Left renal pelvis (tissue), 4 donors: ENCODE measurements at places on chromosomes 12 and 14.
A peak's percentile ranks its signal among the peaks of the same experiment; 100 is the strongest.

- peak; percentile 74 for DNase-seq
Observed at GRCh38 chr14:36604757-36605505, 22.5 kb upstream of the NKX2-8 start.

DNA sequence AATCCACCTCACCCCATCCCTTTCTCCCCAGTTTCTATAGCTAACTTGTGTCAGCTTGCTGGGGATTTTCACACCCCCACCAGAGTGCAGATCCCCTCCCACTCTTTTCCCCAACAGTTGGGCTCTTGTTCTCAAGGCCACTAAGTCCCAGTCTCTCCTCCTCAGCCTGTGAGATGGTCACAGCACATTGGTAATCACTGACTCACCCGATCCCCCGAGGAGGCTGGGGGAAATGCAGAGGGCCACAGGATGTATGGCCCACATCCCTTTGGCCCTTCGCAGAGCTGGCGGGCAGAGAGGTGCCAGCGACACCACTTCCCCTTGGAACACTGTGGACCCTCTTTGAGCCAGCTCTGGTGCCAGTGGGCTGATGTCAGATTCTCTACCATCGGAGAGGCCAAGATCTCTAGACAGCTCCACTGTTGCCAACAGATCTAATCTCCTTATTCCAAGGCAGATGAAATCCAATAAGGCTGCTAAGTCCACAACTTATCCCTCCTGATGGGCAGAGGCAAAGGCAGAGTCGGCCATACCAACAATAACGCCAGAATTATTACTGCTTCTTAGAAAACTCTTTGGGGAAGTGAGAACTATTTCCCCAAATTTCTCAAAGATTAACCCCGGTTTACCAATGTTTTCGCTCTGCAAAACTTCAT lies 1.6 kb downstream of the FMNL3 start:
- DNase-seq, result no peak

GRCh38 chr12:22974865-22975264 lies 349.9 kb downstream of the ETNK1 start:
- no peak for DNase-seq

DNA sequence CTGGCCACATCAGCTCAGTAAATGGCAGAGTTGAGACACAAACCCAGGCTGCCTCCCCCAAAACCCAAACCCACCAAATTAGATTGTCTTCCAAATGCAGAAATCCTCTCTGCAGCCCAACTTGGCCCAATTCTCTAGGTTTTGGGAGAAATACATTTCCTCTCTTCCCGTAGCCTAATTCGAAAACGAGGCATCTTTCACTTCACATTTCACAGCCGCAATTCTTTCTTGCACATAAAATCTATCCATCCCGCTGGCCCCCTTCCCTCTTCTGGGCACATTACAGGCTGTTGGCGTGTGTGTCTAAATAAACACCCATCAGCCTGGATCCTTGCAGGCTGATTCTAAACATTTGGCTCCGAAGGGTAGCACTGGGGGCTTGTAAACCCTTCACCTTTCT lies 83.8 kb upstream of the VRK1 start:
- no peak for DNase-seq

DNA sequence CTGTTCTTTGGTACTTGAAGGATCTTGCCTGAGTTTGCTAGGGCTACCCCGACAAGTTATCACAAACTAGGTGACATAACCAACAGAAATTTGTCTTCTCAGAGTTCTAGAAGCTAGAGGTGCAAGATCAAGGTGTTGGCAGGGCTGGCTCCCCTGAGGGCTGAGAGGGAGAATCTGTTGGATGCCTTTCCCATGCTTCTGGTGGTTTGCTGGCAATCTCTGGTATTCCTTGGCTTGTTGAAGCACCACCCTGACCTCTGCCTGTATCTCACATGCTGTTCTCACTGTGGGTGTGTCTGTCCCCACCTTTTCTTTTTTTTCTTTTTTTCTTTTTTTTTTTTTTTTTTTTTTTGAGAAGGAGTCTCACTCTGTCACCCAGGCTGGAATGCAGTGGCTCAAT lies 81.2 kb downstream of the VCPKMT start:
- no peak for DNase-seq

DNA sequence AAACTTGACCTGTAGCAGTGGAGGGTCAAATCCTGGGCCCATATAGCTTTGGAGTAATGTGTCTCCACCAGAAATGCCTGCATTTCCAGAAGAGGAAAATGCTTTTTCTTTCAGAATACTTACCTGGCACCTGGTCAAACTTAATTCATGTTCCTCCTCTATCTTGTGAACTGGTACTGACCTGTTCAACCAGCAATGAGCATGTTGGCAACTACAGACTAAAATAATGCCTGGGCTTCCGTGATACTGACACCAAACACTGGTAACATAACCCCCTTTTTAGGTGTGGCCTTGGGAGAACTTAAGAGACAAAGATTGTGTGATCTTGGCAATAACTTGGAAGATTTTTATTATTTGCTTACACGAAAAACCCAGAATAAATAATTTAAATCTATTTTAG lies 23.8 kb upstream of the MGST1 start:
- no peak for DNase-seq

DNA sequence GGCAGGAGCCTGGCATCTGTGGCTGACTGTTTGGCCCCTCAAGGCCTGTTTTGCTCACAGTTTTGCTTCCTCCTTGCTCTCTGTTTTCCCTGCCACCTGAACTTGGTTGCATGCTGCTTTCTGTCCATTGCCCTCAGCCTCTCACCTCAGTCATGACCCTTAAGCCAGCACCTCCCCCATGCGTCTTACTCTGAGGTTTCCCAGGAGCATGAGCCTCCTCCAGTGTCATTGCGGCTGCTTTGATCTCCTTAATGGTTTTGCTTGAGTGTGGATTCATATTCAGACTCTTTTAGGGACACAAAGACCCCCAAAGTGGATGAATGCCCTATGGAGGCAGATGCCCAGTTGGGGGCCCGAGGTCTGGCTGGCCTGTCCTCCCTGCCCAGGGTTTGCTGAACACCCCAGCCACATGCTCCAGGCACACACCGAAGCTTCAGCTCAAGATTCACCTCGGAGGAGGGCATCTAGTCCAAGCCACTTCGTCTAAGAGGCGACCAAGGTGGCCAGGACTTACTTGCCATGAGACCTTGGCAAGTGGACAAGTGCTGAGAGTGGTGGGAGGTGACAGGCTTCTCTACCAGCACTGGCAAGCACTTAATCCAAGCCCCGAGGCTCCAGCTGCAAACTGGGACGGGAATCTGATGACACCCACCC lies 95.4 kb upstream of the DIO3 start:
- no peak for DNase-seq

- no peak for DNase-seq
Observed at GRCh38 chr12:23950775-23951451, 1.4 kb upstream of the SOX5 start.

GRCh38 chr12:104292872-104293794 lies 10.4 kb upstream of the EID3 start:
- DNase-seq, result no peak

- DNase-seq, result no peak
Observed at GRCh38 chr12:52903285-52903854, 1.5 kb downstream of the KRT8 start.

DNA sequence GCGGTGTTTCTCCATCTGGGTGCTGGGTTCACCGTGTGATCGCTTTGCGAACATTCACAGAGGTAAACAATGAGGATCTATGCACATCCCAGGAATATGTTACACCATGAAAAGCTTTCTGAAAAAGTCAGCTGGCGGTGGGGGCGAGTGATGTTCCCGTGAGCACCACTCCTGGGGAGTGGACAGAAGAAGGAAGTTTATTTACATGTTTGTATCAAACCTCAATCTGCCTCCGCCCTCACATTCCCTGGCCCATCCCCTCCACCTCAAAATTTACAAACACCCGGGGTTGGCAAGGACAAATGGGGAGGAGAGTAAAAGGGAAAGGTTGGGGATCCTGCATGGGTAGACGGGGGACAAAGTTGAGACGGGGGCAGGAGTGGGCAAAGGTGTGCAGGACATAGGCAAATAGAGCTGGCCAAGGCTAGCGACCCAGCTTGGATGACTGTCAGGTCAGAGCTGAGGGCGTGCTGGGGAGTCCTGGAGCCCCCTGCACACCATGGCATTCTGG lies 6.9 kb downstream of the TNFRSF1A start:
- no peak for DNase-seq

DNA sequence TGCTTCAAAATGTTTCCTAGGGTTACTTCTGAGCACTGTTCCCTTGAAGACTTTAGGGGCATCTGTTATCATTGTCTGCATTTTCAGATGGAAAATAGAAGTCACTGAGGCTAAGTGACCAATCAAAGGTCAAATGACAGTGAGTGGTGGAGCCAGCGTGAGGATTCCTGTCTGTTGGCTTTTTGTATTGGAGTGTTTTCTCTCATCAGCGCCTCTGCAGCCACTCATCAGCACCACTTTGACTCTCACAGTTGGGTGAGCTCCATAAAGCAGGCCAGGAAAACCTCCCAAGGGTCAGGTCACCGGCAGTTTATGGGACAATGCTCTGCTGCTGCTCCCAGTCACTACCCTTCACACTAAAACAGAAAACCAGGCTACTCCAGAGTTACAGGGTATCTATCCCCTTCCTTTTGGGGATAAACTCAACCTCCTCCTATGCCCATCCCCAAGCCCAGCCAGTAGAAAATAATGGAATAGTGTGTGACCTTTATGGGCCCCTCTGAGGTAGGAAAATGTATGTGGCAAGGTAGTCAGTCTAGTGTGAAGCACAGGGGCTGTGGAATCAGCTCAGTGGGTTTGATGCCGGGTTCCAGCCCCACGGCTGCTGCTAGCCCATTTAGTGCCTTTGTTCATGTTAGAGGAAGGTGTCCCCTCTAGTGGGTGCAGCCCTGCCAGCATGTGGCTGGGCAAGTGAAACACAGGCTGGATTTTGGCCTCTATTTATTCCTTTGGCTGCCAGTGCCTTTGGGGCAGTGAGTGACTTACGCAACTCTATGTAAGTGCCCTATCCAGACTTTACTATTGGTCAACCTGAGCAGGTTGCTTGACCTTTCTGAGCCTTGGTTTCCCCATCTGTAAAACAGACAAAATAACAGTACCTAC lies 133.8 kb upstream of the CPM start:
- DNase-seq, result no peak

DNA sequence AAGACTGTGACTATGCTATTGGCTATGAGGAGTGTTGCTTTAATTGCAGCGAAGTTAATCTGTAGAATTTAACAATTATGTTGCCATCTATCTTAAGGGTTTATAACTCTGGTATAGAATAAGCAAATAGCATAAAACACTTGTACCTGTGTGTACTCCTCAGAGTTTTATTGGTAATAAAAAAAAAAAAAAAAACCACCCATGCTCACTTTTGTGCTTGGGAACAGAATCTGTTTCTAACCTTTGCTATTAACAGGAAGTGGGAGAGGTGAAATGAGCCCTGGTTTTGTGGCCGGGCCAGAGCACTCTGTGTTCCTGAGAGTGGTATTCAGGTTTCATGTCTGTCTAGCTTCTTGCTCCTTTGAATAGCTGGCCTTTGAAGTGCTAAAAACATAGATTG lies 53.1 kb downstream of the PDE3A start:
- DNase-seq, result no peak

- no peak for DNase-seq
Observed at GRCh38 chr14:102849526-102850379, 72.5 kb downstream of the TRAF3 start.

- no peak for DNase-seq
Observed at GRCh38 chr14:31941487-31941886, 135.6 kb upstream of the ARHGAP5 start.

GRCh38 chr12:51187370-51187987 lies 14.5 kb upstream of the TFCP2 start:
- DNase-seq, result no peak

GRCh38 chr12:69459477-69459876 lies 10.7 kb upstream of the FRS2 start:
- DNase-seq, result no peak

- no peak for DNase-seq
Observed at GRCh38 chr12:63036216-63036973, 101.4 kb upstream of the PPM1H start.

DNA sequence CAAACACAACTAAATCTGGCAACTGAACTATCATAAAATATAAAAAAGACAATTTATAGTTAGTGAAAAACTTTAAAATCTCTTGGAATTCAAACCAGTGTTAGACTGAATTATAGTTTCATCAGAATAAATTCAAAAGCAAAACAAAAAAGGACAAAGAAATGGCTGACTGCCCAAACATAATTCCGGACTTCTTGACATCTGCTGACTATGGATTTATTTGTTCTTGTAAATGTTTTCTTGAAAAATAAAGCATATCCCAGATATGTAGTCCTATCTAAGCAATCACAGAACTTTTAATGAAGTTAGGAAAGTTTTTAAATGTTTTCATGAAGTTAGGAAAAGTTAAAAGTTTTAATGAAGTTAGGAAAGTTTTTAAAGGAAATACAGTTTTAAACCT lies 45.8 kb upstream of the CNTN1 start:
- no peak for DNase-seq

DNA sequence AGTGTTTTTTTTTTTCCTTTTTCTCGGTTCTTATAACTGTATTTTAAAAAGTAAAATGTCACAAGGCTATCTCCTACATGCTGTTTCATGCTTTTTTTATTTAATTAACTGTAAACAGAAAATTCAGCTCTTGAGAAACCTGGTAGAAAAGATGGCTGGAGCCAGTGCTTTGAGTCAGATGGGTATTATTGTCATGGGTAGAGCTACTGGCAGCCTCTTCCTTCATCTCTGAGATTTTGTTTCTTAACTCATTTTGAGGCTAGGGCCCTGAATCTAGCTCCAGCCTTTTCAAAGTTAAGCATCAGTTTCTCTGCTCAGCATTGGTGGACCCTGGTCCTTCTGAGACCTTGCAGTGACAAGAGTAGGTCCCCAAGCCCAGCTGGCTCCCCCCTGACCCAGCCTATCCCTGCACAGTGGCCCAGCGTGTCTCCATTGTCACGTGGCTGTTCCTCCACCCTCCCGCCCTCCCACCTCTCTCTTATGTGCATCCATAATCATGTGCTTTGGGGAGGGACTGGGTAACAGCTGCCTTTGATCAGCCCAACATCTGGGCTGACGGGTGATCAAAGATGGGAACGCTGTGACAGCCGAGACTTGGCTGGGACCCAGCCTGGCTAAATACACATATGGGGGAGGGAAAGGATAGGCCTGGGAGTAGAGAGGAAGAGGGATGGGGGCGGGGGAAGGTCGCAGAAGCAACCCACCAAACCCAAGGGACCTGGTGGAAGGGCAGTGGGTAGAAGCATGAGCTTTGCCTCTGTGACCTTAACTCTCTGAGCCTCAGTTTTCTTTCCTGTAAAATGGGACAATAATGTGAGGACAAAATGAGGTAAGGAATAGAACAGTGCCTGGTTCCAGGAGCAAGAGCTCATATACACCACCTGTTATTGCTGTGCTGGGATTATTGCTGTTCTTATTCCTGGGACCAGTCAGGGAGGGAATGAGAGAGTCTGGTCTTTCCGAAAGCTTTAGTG lies 24.4 kb upstream of the RBM19 start:
- DNase-seq, result no peak

DNA sequence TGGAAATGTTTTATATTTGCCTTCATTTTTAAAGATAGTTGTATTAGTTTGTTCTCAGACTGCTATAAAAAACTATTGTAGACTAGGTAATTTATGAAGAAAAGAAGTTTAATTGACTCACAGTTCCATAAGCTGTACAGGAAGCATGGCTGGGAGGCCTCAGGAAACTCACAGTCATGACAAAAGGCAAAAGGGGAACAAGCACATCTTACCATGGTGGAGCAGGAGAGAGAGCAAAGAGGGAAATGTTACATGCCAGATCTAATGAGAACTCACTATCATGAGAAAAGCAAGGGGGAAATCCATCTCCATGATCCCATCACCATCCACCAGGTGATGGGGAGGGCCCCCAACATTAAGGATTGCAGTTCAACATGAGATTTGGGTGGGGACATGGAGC lies 35.5 kb upstream of the UNC79 start:
- no peak for DNase-seq

- DNase-seq, result no peak
Observed at GRCh38 chr14:24110060-24110459, 4.5 kb upstream of the DCAF11 start.
